ENCODE measurements at places on chromosomes 1 and 21.

DNA sequence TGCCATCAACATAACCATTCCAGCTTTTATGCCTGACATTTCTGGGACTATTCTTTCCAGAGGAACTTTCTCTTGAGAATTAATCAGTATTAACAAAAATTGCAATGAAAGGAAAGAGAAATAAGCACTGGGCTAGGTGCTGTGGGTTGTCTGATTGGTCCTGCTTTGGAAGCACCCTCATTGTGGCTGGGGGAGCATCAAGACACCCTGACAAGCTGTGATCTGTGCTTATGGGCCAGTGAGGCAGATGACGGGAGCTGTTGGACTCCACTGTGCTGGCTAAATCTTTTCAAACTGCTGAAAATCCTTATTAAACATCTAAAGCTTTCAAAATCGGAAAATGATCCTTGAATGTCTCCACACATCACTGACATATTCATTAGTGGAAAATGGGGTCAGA is 20.0 kb downstream of the UBASH3A start:
- no peak for DNase-seq

- no peak for DNase-seq
Observed at GRCh38 chr1:116834595-116834994, 75.1 kb upstream of the PTGFRN start.

DNA sequence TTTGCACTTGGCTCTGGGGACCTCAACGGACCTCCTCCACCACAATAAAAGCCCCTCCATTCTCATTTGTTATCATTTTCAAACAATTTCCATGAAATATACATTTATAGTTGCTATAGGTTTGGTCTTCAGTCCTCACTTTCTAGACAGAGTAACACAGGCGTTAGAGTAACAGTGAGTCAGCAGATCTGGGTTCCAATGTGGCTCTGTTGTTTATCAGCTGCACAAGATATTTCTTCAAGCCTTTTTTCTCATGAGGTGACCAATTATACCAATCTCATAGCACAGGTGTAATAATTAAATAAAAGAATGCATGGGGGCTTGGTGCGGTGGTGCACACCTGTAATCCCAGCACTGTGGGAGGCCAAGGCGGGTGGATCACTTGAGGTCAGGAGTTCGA is 32.8 kb upstream of the PSMB2 start:
- no peak for DNase-seq

DNA sequence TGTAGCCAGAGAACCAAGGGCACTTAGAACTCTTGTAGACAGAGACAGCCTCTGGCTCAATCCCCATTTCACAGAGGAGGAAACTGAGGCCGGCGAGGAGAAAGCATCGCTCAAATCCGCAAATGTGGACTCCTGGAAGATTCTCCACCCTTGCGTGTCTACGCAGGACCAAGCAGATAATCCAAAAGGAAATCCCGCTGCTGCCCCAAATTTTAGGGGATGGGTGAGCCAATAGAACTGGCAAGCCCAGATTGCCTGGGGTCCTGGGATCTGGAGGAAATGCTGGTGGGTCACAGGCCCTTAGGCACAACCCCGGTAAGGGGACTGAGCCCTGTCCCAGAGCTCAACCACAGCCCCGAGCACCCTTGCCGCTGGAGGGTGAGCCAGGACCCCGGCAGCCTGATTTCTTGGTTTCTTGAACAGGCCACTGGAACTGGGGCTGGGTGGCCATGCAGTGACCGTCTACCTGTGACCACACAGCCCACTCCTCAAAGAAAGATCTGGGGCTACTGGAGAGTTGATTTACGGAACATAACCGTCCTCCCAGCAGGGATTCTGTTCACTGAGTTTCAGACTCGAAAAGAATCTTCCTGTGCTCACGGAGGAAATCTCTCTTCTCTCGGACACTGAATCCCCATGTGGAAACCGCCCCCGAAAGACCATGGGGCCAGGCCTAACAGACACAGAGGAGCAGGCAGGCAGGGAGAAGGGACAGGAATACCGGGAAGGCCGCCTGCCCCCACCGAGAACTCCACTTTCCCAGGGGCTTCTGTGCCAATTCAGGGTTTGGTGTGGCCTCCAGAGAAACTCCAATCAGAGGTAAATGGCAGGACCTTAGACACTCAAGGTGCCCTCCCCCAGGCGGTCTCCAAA is 238.4 kb downstream of the NPHP4 start:
- no peak for DNase-seq

GRCh38 chr1:15955552-15955951 is 20.3 kb downstream of the ZBTB17 start:
- DNase-seq = no peak

- no peak for DNase-seq
Observed at GRCh38 chr1:63276624-63277023, 45.7 kb upstream of the FOXD3 start.

GRCh38 chr1:117093091-117093534 is 28.4 kb downstream of the TRIM45 start:
- DNase-seq = no peak

DNA sequence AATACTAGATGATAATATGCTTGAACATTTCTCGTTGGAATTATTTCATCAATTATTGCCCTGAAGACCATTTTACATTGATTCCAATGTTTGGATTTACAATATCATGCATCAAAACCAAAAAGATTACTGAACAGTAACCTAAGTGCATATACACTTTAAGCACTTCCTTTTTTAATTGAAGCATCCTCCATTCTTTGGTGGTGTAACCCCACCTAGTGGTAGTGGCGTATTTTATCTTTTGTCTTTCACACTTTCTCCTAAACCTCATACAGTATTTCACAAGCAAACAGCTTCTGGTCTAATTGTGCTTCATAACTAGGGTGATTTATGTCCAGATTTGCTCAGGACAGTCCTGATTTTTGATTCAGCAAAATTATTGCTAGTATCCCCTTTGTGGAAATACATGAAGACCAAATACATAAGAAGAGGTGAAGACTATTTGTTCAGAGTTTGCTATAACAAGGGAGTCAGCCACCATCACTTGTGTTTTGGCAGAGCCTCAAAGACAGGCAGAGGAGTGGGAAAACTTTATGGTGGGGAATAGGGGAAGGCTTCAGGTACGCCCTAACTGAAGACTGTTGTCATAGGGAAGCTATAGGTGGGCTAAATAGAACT is 3.4 kb upstream of the NVL start:
- peak; percentile 83 for DNase-seq

DNA sequence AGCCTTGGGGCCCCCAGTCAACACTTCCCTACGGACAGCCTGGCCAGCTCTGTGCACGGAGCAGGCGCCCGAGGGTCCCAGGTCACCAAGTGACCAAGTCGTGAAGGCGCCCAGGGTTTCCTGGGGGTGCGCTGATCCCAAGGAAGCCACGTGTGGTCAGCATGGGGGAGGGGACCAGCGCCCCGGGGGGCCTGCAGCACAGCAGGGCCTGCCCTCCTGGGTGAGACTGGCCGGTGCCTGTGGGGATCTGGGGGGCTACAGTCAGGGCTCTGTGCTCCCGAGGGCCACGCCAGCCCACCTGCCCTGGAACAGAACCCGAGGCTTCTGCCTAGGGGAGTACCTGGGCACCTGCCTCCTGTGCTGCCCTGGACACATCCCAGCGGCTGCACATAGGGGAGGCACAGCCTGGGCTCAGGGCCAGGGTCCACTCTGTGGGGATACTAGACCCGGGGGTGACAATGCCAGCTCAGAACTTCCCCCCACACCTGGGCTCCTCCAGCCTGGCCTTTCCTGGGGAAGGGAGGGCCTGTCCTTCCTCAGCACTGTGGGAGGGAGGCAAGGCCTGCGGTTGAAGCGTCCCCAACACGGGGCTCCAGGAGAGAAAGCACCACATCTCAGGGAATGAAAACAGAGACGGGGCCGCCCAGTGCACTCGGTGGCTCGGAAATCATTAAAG is 6.2 kb upstream of the POFUT2 start:
- DNase-seq = no peak

DNA sequence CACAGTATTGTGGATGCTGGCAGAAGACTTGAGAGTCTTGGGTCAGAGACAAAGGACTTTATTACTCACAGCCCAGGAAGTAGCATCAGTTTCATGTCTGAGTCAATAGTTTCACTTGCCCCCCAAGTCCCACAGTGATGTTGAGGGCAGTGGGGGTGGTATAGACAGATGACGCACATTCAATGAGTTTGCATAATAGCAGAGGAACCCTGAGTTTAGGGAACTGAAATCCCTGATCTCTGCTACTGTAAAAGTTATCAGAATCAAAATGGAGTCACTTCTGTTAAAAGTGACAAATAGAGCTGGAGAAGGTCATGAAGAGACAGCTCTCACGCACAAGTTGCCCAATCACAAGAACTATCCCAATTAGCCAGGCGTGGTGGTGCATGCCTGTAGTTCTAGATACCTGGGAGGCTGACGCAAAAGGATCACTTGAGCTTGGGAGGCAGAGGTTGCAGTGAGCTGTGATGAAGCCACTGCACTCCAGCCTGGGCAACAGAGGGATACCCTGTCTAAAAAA is 11.5 kb upstream of the HCRTR1 start:
- no peak for DNase-seq

DNA sequence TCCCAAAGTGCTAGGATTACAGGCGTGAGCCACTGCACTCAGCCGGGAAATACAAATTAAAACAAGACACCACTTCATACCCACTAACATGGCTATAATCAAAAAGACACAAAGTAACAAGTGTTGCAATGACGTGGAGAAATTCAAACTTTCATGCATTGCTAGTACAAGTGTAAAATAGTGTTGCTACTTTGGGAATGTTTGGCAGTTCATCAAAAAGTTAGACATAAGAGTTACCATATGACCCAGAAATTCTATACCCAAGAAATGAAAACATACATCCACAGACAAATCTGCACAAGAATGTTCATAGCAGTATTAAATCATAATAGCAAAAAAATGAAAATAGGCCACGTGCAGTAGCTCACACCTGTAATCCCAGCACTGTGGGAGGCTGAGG is 16.4 kb downstream of the FOXJ3 start:
- DNase-seq = no peak

DNA sequence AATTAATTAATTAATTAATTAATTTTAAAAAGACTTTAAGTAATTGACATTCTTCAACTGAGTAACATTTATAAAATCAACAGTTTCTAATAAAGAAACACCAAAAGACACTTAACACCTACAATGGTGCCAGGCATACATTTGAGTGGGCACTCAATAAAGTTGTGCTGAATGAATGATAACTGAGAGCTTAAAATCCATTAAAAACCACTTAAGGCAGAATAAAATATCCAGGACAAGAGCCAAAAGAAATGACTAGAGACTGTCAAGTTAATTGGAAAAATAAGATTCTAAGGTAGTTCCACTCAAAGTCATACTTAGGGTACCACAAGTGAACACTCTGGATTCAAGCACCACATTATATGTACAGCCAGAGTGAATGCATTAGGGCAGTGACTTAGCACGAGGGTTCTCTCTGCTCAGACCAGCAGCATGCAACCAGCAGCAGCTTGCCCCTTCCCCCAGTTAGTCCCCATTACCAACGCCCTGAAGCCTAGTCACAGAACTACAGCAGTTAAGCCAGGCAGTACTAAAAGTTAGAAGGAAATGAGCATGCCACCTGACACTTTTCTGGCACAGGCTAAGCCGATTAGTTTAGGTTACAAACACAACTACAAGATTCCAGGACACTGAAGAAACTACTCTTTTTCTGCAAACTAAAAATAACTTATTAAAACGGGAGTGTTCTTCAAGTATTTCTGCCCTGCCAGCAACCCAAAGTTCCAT is 46.5 kb downstream of the LUZP1 start:
- DNase-seq = peak; percentile 12

- no peak for DNase-seq
Observed at GRCh38 chr1:83970114-83970513, 28.8 kb downstream of the TTLL7 start.

- DNase-seq = no peak
Observed at GRCh38 chr21:34364921-34365320, 1.1 kb downstream of the KCNE2 start.

DNA sequence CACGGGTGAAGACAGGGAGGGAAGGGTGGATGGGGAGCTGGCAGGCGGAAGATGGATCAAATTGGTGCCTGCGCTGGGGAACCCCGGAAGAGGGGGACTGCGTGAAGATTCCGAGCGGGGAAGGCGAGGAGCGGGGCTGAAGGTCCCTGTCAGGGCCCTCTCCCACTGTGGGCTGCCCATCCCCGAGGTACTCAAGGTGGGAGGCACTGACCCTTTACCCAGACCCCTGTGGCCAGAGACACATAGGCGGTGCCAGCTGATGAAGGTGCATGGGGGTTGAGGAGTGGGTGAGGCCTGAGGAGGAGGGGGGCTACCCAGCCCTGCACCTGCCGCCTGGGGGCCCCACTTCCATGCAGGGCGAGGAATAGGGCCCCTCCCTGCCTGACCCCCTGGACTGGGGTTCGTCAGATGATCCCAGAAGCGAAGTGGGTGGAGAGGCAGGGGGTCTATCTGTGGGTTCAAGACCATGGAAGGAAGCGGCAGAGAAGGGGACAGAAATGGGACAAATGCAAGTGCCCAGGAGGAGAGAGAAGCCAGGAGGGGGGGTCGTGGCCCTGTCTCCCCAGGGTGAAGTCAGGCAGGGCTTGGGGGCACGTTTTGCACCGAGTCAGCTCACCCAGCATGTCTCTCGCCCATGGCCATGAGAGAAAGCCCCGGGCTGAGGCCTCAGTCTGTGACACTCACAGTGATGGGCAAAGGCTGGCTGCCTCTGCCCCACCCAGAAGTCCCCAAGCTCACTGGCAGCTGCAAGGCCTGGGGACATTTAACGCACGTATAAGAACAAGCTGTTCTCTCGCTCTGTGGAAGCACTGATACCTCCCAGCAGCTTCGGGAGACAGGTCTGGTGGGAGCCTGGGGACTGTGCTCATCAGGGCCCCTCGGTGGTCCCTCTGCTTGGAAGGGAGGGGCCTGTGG is 7.0 kb upstream of the MMEL1 start:
- DNase-seq = no peak

- no peak for DNase-seq
Observed at GRCh38 chr1:31380181-31380580, 7.3 kb upstream of the FABP3 start.

- no peak for DNase-seq
Observed at GRCh38 chr1:33516891-33517567, 44.6 kb downstream of the ZSCAN20 start.

DNA sequence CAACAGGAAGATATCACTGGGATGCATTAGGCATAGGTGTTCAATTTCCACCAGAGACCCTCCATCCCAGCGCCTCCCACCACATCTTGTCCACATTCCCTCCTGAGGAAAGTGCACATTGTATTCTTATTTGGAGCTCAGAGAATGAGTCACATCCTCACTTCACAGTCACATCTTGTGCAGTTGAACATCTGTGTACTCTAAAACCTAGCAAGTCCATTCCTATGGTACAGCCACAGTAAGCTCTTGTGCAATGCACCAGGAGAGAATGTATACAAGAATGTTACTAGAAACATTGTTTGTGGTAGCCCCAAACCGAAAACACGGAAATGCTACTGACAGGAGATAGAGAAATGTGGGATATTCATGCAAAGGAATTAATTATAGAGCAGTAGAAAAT is 1.6 kb upstream of the KDF1 start:
- peak; percentile 45 for DNase-seq

DNA sequence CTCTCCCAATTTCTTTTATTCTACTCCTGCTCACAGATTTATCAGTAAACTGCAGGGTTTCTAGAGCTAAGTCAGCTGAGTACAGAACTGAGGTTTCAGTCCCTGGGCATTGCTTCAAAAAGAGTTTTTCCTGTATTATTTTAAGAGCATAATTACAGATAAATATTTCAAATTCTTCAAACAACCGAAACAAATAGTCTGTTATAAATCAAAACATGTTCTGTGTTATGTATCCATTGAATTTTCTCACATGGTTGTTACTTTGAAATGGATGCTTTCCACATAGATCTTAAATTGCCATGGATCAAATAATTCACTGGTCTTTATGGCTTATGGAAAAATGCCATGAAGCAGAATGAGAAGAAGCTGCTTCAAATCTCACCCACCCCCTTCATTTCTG is 64.5 kb downstream of the LRRC8C start:
- DNase-seq = no peak
